Upper lobe of right lung (tissue), 1 donor: ENCODE measurements at places on chromosomes 12 and 14. TPM values are rescaled to one million over a fixed set of nuclear protein-coding genes. Genes with fewer than 3 reads are reported as not detected.

DNA sequence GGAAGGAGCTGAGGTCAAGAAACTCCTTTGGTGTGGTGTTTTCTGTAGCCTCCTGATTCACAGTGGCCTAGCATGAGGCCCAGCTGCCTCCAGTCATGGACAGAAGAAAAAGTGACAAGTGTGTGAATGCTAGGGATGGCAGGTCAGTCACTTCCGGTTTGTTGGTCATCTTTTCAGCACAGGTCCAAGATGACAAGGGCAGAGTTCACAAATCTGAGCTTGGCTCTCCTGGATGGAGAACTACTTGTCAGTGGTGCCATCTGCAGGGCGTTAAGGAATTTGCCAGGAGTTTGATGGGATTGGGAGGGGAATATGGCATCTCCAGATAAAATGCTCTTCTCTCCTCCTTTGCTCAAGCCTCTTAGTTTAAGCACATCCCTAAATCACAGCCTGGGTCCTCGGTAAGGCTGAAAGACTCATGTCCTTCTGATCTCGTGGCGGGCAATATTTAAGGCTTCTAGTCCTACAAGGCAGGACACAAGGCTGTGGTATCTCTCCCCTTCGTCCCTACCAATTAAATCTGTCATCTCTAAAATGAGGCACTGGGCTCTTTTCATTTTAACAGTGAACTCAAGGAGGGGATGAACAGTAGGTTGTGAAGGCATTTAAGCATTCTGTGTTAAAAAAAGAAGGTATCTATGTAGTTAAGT lies 10.0 kb downstream of the TUBA1B start:
- no peaks in the 10 kb centered on the region for H3K4me1 ChIP-seq
- no peak for DNase-seq
- no peak overlapping the region for H3K27ac ChIP-seq
- no peak overlapping the region for H3K4me3 ChIP-seq
- no peaks in the 10 kb centered on the region for H3K27me3 ChIP-seq

- DNase-seq, result no peak
- H3K4me1 ChIP-seq, result no peaks in the 10 kb centered on the region
- H3K27ac ChIP-seq, result no peak overlapping the region
- H3K36me3 ChIP-seq, result no peaks in the 10 kb centered on the region
Observed at GRCh38 chr14:51610771-51611170, 40.9 kb upstream of the FRMD6 start.

DNA sequence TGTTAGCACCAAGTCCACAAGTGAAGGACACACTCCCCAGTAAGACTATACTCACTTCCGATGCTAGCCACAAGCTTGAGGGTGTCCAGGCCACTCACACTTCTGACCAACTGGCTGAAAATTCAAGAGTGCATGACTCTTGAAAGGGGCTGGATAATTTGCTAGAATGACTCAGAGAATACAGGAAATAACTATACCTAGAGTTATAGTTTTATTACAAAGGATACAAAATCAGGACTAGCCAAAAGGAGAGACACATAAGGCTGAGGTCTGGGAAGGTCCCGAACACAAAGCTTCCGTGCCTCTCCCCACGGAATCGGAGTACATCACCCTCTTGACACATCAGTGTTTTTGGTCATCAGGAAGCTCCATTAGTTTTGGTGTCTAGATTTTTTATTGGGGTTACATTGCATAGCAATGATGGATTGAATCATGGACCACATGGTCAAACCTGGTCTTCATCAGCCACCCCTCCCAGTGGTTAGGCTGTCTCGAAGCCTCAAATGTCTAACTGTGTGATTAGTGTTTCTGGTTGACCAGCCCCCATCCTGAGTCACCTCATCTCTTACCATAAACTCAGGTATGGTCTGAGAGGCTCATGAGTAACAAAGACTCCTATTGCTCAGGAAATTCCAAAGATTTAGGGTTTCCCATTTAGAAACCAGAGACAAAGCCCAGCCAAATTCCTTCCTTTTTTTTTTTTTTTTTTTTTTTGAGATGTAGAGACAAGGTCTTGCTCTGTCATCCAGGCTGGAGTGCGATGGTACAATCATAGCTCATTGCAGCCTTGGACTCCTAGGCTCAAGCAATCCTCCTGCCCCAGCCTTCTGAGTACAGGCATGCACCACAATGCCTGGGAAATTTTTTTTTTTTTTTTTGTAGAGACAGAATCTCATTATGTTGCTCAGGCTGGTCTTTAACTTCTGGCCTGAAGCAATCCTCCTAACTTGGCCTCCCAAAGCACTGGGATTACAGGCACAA lies 472.0 kb upstream of the TBX3 start:
- no peak overlapping the region for H3K4me3 ChIP-seq
- H3K27me3 ChIP-seq, result no peaks in the 10 kb centered on the region
- DNase-seq, result no peak
- H3K4me1 ChIP-seq, result no peaks in the 10 kb centered on the region
- H3K27ac ChIP-seq, result no peak overlapping the region

Gene ARG2
- total RNA-seq, result 2.0 TPM

Gene FBXO21
- 41.4 TPM for total RNA-seq

Gene DACT1
- 5.2 TPM for total RNA-seq
